NCI-H1417 treated with DMSO at 0.1 percent for 48 hours (cell line): ENCODE measurements at places on chromosomes 1 and 21.
A peak's percentile ranks its signal among the peaks of the same experiment; 100 is the strongest.

GRCh38 chr1:181044449-181044966 lies 10.7 kb downstream of the MR1 start:
- DNase-seq: no peak

DNA sequence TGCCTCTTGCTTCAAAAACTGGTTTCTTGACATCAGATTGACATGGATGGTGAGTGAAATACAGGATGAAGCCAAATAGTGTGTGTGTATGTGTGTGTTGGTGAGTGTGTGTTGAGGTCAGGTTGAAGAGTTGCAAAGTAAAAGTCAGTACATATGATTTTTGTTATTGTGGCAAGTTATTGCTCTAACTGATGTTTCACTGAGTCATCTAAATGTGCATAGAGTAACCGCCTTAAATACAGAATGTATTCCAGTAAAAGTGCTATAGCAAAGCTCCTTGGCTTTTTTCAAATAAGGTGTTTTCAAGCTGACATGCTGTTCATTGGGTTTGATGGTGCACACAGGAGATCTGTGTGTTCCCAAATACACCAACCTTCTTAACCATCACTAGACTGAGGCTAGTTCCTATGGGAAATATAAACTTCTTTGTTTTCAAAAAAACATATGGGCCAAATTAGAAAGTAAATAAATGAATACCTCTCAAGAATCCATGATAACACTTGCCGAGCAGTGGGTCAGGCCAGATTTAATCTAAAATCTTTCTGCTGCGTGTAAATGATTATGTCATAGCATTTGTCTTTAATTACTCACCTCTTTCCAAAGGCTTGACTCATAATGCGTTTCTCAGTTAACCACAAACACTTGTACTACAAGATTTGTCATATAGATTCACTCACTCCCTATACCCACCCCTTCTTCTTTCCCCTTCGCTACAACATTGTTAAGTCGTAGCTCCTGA lies 151.1 kb downstream of the LYPLAL1 start:
- no peak for DNase-seq

DNA sequence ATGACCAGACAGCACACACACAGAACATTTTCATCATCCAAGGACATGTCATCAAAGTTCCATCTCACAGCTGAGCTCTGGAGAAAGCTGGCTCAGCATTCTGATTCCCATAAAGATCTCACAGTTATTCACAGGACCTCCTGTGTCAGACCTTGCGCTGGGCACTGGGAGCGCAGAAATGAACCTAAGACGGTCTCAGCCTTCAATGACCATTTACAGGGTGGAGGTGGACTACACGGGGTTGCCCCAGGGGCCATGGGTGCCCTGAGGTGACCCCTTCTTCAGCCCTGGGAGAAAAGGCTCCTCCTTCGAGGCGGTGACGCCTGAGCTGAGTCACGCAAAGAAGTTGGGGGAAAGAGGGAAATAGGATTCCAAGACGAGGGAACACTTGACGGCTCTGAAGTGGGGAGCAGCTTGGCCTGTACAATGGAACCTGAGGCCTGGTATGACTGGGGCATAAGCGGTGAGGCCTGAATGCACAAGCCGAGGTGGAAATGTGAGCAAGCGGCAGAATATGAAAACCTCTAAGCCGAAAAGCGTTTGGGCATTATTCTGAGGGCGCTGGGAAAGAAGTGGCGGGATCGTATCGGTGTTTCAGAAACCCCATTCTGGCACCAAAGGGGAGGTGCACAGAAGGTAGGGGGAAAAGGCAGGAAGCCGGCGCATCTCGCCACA lies 797 bp downstream of the CC2D1B start:
- no peak for DNase-seq

DNA sequence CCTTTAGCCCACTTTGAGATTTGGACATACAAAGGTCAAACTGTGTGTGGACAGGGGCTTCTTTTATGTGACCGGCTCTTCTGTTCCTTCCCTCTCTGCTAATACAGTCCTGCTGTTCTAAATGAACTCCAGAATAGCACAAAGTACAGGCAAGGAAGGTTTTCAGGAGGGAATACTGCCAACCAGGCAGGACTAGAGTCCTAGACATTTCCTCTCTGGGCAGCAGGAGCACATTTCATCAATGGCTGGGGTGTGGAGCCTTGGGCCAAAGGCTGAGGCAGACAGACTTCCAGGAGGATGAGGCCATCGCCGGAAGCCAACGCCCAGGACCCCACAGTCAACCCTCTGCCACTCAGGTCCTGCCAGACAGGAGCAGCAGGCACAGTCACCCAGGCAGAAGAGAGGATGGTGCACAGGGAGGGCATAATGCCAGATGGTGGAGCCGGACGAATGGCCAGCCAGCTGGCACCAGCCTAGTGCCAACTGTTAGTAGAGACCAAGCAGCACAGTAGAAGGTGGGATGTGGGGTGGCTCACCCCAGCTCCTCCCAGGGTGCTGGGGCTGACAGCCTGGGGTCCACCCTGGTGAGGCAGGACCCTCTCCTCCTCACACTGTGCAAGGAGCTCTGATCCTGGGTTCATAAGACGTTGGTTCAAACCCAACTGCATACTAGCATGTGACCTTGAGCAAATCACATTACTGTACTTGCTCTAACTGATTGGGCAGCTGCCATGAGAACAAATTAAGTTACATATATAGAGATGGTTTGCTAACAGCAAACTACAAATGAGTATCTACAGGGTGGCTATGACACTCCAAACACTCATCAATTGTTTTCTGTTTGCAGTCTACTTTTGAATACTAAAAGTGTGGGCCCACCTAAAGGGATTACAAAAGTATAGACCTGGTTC lies 410.7 kb downstream of the SIPA1L2 start:
- no peak for DNase-seq

DNA sequence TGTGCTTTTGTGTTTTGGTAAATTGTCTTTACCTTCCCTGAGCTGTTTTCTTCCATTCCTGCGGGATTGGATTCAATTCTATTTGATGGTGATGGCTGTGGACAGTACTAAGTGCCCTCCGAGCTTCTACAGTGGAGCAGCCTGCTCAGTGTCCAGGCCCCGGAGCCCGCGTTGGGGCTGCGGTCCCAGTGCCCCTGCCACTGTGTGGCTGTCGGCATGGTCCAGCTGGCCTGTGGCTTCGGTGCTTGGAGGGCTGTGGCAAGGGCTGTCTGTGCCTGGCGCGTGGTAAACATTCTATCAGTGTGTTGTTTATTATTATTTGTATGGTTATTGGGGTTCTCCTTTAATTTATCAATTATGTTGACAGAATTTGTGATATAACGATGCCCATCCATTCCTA lies 109.1 kb upstream of the COL6A1 start:
- no peak for DNase-seq

DNA sequence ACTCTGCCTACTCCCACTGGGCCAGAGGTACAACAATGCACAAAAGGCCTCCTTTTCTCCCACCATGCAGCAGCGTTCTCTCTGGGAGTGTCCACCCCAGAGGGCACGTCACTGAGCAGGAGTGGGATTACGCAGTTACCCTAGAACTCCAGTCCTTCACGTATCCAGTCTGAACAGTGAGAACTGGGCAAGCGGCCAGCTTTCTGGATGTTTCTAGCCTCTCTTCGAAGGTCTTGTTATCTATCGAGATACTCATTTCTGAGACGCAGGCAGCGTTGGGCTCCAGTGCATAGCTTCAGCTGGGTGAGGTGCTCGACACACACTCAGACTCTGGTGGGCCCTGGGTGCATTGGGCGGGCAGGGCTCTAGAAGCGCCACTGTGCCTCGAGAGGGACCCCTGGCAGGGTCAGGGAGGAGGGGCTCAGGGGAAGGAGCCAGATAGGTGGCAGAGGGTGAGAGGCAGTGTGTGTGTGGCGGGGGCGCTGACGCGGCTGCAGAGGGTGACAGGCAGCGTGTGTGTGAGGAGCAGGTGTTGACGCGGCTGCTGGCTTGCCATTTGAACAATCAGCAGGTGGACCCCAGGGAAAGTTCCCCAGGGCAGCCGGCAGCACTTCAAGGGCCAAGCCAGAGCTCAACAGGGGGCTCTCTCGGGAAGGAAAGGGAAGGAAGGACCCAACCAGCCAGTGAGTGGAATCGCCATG lies 27.9 kb downstream of the PRDM15 start:
- peak; percentile 25 for DNase-seq

DNA sequence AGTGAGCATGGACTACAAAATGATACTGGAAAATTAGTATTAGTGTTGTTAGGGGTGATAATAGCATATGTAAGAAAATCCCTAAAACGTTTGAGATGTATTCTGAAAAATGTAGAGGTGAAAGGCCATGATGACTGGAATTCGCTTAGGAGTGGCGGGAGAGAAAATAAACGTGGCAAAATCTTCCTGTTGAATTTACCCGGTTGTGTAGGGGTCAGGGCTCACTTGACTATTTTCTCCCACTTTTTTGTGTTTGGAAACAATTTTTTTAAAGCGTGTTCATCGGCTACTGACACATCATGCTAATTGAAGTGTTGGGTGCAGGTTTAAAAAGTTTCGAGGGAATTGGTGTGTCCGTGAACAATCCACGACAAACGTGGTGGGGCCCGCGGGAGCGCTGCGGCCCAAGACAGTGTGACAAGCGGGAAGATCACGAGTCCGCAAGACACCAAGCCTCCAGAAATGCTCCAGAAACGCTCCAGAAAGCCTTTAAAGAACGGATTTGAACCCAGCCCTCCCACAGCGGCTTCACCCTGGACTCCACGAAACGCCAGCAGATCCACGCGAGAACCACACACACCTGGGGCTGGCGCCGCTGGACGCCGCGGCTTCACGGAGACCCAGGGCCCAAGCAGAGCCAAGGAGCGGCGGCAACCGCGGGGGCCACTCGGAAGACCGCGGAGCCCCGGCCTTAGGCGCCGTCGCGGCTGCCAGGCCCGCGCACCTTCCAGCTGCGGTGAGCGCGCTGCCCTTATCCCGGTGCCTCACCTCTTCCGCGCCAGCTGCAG lies 573 bp downstream of the PSMG1 start:
- DNase-seq: no peak

DNA sequence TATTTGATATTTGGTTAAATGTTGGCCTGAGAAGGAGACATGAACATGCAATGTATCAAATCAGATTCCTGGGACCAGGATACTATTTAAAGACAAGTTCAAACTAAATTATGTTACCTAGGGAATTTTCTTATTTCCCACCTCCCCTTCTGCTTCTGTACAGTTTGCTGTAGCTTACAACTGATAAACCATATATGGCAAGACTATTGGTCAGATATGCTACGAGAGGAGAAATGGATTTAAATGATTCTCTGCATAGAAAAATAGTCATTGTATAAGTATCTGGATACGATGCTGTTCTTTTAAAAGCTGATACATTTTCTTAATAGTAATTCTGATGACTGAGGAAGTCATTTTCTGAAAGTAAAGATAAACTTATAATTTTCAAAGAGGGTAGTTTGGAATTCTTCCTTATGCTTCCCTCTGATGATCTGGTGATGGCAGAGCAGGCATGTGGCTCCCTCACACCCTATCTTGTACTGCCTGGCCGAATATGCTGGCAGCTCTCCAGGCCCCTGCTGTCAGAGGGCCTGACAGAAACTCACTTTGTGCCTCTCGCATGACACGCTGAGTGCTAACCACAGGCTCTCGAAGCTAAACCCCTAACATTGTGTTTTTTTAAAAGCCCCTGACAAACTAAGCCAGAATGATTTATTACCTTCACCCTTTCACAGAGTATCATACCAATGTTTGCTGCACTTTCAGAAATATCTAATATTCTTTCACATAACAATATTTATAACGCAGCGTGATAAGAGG lies 19.4 kb downstream of the RRP15 start:
- peak; percentile 74 for DNase-seq

DNA sequence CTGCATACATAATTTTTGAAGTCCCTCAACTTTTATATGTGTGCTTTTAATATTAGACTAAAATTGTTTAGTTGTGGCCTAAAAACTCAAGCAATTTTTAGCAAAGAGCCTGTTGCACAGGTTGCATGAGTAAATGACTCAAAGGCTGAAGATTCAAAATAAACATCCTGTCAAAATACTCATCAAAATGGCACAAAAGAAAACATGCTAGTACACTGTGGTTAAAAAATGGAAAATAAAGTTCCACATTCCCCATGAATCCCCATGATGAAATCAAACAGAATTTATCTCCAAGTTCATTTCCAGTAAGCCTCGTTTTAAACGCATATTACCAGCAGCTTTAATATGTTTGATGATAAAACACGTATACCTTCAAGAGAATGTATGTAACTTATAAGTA lies 230.1 kb upstream of the MAP1LC3C start:
- DNase-seq: no peak

DNA sequence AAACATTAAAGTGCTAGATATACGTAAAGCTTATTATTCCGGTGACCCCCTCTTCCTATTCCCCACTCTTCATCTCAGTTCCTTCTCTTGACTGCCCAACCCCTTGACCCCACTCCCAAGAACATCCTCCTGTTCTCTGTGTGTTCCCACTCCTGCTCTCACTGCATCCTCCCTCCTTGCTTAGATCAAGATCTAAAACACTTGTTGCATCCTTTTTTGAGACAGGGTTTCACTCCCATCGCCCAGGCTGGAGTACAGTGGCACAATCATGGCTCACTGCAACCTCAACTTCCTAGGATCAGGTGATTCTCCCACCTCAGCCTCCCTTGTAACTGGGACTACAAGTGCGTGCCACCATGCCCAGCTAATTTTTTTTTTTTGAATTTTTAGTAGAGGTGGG lies 13.5 kb downstream of the ATP2B4 start:
- DNase-seq: no peak

DNA sequence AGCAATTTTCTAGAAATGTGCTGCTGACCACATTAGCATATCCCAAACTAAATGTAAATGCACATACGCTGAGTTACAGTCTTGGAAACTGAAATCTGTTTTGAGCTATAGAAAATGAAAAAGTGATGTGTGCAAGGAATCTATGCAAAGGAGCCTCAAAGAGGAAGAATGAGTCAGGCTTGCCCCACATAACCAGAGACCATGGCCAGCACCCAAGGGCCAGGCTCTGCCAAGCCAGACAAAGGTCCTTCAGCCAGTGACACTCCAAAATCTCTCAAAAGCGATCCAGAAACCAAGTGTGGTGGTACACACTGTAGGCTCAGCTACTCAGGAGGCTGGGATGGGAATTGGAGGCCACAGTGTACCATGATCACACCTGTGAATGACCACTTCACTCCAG lies 195.2 kb downstream of the TOMM20 start:
- no peak for DNase-seq

DNA sequence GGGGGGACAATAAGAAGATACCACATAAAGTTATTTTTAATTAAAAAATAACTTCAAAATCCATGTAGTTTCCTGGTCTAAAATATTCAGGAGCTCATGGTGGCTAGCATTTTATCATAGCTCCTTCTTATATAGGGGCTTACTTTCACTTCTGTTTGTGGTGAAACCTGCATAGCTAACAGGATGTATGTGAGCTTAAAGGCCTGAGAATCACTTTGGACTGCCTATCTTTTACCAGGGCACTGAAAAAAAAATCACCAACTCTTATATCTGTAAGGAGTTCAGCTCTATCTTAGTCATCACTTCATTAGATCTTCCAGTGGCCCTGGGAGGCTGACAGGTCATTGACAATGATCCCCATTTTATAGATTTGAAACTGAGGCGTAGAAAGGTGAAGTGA lies 21.3 kb downstream of the UROD start:
- no peak for DNase-seq

GRCh38 chr1:50156241-50157010 lies 47.7 kb downstream of the ELAVL4 start:
- DNase-seq: no peak
